ENCODE measurements at places on chromosomes 1 and 21. TPM values are rescaled to one million over a fixed set of nuclear protein-coding genes. Genes with fewer than 3 reads are reported as not detected.

The HES2 gene
- 0.09 TPM for total RNA-seq

The S100A8 gene
- not detected for total RNA-seq

The KCNQ4 gene
- not detected for total RNA-seq

The SLC44A5 gene
- total RNA-seq: not detected

The PTAFR gene
- total RNA-seq: 0.65 TPM

The ZNF362 gene
- total RNA-seq: 12.3 TPM

The CD244 gene
- total RNA-seq: not detected

The TCHH gene
- total RNA-seq: 0.09 TPM

The S100A13 gene
- 296 TPM for total RNA-seq

The PPIAL4G gene
- not detected for total RNA-seq

The PRAMEF26 gene
- total RNA-seq: not detected

The BTG2 gene
- total RNA-seq: 18.2 TPM

- no peak for DNase-seq
These were observed 5.8 kb downstream of the CDC42BPA start for GRCh38 chr1:227312361-227313025.

DNA sequence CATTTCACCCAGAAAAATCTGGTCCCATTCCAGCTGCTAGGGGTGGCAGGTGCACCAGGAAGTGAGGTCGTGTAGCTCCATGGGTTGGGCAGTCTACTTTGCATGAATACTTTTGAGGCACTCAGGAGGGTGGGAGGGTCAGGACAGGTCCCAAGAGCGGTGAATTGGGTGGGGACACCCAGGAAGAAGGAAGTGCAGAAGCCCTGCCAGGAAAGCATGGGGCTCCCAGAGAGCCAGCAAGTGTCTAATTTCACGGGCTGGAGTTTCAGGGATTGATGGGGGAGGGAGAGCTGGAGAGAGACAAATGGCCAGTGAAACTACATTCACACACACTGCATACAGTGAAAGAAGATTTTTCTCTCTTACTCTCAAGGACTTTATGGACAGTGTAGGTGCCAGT, 137.8 kb downstream of the GALNT2 start:
- DNase-seq: peak; percentile 24

- DNase-seq: no peak
These were observed 8.8 kb downstream of the OBSCN start for GRCh38 chr1:228216371-228217320.

DNA sequence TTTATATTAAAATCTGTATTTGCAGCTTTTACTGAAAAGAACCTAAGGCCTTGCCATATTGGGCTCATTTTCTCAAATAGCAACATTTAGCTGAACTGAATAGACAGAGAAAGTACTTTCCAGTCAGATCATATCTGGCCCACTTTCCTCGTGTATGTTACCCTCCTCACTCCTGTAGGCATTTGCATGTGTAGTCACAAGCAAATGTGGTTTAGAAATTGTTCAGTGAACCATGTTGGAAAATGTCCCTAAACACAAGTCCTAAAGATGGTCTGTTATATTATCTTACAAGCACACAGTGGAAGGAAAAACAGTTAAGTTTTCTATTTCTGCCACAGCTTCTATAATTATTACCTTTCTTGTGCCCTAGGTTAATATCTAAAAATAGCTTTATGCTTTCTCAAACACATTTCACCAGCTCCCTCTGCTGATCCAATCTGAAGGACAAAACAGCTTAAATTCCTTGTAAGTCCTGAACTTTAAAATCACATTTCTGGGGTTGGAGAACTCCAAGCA, 606 bp upstream of the FMO4 start:
- DNase-seq: no peak

GRCh38 chr21:41506611-41507520, 1.1 kb downstream of the TMPRSS2 start:
- DNase-seq: no peak

DNA sequence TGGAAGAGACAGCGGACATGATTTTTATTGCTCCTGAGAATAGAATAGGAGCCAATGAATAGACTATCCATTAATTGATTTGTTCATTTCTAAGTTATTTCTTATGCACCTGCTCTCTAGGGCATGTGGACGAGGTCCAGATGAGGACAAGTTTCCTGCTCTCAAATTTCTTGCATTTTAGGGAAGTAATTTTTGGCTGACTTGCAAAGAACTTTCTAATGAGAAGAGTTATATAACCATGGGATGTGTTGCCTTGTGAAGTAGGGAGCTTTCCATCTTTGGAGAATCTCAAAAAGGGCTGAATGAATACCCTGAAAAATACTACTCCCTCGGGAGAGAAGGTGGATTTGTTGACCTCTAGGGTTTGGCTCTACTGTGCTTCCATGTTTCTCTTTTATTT, 243.0 kb downstream of the KIF26B start:
- no peak for DNase-seq

DNA sequence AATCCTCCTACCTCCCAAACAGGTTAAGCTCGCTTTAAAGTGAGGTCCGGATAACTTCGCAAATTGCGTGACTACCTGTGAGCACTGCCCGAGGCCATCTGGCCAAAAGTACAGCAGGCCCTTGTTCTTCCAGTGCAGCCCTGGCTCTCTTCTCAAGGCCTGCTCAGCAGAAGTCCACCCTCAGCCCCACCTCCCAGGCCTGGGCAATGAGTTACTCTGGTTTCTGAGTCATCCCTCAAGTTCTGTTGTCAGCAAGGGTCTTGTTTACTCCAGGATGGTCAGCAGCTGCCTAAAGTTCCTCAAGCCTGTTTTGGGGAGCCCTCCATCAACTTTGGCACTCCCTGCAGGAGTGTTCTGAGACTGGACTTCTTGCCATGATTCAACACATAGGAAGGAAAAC, 101.7 kb downstream of the BCAR3 start:
- DNase-seq: peak; percentile 94

GRCh38 chr1:193229136-193229535, 42.7 kb upstream of the B3GALT2 start:
- no peak for DNase-seq

DNA sequence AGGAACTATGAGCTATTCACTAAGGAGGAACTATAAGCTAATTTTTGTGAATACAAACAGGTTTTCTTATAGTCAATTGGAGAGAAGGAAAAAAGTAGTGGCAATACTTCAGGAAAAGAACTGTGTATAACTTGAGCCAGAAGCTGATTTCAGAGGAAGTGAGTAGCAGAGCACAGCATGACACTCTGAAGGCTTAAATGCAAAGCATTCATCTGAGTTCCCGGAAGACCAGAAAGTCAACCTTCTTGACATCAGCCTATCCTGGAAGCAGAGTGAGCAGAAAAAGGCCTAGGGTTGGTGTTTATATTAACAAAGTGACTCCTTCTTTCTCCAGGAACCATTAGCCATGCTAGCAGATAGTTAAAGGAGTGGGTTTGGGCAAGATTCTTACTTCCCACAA, 545.2 kb downstream of the MRPL39 start:
- no peak for DNase-seq

GRCh38 chr1:166083887-166084286, 82.9 kb downstream of the FAM78B start:
- peak; percentile 23 for DNase-seq

- no peak for DNase-seq
These were observed 1.4 kb upstream of the RABIF start for GRCh38 chr1:202890392-202890791.

- no peak for DNase-seq
These were observed 6.8 kb upstream of the TEKT2 start for GRCh38 chr1:36076979-36077573.

DNA sequence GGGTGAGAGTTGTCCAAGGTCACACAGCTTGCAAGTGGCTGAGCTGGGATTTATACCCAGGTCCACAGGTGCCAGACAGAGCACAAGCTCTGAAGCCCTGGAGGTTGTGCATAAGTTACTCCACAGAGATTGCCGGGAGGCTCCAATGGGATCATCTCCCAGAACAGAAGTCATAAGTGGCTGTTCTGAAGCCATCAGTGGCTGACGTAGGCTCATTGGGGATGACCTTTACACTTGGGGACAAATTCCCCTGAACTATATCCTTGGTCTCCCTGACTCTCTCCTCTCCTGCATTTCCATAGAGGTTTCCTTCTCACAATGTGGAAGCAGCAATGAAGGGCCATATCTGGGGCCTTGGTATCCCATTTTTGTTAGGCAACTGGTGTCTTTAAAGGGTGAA, 37.0 kb upstream of the IFNLR1 start:
- DNase-seq: no peak

GRCh38 chr21:37363936-37364335, 2.6 kb upstream of the DYRK1A start:
- DNase-seq: no peak

DNA sequence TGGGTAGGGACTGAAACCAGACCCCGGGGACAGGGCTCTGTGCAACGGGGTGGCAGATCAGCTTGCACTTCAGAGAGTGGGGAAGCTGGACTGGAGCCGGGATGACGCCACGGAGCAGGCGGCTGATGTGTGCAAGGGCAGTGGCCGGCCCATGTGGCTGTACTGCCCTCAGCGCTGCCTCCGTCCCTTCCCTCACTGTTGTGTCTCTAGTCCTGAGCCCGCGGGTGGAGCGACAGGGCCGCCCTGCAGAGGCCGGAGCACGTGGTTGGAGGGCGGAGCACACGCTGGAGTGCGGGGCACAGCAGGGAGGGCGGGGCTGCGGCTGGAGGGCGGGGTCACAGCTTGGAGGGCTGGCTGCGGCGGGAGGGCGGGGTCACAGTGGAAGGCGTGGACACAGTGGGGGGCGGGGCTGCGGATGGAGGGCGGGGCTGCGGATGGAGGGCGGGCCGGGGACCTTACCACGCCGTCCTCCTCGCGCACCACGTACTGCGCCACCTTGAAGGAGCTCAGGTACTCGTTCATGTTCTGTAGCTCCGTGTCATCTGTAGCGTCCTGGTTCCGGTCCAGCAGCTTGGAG, 52.4 kb downstream of the CHD5 start:
- DNase-seq: peak; percentile 30

GRCh38 chr1:192660613-192661012, 24.7 kb downstream of the RGS13 start:
- DNase-seq: no peak

DNA sequence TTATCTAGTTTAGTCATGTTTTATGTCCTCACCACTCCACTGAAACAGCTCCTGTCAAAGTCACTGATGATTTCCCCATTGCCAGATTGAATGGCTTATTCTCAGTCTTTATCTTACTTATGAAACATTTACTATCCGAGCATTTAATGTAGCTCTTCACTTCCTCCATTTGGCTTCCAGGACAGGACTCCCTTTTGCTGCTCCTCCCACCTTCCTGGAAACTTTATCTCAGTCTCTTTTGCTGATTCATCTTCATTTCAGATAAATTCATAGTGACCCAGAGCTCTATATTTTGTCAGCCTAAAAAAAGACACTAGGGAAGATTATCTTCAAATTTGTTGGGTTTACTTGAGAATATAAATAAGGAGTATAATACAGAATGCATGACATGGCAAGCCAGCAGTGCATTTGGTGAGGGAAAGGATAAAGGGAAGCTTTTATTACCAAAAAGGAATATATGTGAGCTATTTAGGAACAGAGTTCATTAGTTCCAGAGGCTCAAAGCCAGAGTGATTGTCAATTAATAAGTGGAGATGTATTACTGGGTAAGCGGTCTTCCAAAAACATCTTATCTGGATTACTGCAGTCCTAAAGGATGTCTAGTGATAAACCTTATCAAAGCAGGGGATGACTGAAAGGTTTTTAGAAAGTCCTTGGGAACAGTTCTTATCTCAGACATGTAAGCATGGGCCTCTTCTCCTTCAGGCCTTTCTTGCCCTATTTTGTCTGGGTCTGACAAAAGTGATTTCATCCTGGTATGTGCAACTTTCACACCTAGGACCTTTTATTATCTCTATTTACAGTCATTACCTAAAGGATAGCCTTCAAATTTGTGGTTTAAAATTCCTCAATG, 25.6 kb downstream of the IL23R start:
- peak; percentile 27 for DNase-seq

DNA sequence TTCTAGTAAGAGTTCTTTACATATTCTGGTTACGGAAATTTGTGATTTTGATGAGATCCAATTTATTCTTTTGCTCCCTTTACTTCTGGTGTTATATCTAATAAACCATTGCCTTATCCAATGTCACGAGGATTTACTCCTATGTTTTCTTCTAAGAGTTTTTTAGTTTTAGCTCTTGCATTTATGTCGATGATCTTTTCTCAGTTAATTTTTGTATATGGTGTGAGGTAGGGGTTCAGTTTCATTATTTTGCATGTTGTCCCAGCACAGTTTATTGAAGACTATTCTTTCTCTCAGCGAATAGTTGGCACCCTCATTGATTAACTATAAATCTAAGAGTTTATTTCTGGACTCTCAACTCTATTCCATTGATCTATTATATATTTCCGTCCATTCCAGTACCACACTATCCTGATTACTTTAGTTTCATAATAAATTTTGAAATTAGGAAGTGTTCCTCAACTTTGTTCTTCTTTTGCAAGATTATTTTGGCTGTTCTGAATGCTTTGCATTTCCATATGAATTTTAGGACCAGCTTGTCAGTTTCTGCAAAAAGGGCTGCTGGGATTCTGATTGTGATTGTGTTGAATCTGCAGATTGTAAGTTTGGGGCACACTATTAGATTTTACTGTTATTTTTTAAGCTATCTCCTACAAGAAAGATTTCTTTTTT, 4.0 kb downstream of the KDM1A start:
- no peak for DNase-seq

DNA sequence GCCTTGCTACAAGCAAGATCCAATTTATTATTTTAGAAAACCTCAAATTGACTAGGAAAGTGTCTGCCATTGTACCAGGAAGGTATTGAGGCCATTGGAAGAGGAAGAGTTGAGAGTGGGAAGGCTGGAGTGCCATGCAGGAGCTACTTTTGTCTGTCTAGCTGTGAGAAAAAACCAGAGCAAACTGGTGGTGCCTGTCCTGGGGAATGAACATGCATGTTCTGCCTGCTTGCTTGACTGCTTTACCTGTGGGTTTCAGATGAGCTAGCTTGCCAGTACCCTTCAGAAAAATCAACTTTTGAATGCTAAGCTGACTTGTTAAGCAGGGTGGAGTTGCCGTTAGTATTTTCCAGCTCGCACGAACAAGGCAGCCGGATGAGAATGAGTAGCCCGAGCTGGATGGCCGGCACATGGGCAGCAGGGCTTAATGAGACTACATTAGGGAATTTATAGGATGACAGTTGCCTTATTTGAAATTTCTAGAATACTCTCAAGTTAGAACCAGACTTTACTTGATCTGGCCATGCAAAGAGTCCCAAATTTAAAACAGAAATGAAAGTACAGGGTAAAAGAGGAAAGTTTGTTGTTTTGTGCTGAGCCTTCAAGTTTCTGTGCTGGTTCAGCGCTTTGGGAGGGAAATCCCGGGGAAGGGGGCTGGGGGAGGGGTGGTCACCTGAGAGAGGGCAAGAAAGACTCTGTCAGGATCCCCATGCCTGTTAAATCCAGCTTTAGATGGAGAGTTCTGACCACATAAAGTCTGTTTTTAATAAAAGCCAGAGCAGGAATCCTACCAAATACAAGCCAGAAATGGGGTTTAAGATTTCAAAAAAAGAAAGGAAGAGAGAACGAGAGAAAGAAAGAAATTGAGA, 29.6 kb upstream of the C1orf105 start:
- DNase-seq: peak; percentile 59
